ENCODE measurements at places on chromosomes 4 and X.

- DNase-seq = no peak
These were observed 348.1 kb downstream of the RAPGEF2 start for GRCh38 chr4:159451006-159451405.

- DNase-seq = no peak
These were observed 386.6 kb downstream of the CENPC start for GRCh38 chr4:67158666-67159065.

DNA sequence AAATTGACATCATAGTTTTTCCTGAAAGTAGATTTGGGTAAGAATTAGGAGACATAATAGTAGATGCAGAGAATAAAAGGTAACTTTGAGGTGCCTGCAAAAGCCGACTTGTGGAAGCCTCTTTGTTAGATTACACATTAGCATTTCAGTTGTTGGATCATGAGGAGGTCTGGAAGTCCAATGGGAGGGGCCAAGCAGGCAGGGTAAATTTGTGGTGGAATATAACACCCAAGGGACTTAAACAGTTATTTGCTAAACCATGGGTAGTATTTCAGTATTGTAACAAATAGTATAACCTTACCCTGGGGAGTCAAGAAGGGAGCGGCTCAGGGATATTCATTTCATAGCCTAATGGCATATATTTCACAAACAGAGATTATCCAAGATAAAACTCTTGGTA, 810.7 kb upstream of the AMOT start:
- no peak for DNase-seq

DNA sequence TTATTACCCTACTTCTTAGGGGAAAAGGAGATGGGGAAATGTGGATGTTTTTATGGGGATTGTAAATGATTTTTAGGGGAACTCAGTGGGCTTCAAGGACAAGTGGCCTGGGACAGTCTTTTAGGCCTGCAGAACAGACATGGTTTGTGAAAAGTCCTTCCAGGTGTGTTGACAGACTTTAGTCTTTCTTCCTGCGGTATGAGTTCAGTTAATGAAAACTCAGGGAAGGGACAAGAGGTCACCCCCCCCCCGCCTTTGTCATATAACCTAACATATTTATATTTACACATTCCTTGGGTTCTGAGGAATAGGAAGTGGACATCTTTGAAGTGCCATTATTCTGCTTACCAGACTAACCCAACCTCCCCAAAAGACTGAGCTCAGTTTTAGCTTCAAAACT, 31.8 kb downstream of the METAP1 start:
- no peak for DNase-seq

GRCh38 chrX:36583674-36584073, 424.5 kb upstream of the FAM47C start:
- DNase-seq = no peak

DNA sequence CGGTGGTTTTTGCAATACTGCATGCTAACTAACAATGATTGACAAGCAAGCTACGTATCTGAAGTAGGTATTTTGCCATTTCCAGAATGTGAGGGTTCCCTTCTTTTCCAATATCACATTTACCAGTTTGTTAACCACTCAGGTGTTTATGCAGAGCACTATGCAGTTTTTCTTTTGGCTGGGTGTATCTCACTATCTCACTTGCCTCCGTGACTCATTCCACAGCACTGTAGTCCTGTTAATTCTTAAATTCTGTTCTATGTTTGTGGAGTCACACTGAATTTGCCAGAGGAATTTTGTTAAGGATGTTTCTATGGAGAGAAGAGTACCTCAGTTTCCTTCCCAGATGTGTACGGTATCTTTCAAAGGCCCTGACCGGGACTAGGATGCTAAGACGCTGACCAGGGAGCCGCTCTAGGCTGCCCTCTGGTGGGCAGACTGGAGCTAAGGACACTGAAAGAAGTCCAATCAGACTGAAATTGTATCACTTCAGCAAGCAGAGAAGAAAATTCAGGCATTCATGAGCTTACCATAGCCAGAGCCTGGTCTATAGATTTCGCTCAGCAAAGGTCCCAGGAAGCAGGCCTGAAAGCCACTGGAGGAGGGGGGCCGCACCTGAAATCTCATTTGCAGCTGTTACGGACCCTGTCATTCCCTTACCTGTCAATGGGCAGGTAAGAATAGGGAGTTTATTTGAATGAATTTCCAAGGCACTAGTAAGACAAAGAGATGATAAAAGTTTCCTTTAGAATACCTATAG, 388.4 kb upstream of the SPOCK3 start:
- peak; percentile 66 for DNase-seq

- no peak for DNase-seq
These were observed 100.6 kb downstream of the MID1 start for GRCh38 chrX:10519761-10520160.

GRCh38 chr4:17577665-17578481, 875 bp downstream of the LAP3 start:
- no peak for DNase-seq

DNA sequence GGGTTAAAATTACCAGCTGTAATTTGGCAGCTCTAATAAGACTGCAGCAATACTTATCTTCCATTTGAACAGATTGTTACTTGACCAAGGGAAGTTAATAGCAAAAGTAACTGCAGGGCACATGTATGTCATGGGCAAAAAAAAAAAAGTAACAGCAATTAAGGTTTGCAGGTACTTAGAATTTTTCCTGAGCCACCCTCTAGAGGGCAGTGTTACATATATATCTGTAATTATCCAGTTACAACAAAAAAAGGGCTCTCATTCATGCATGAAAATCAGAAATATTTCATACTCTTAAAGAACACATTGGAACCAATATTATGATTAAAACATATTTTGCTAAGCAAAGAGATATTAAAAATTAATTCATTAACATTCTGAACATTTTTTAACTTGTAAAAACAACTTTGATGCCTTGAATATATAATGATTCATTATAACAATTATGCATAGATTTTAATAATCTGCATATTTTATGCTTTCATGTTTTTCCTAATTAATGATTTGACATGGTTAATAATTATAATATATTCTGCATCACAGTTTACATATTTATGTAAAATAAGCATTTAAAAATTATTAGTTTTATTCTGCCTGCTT, 25.1 kb downstream of the XIAP start:
- no peak for DNase-seq

DNA sequence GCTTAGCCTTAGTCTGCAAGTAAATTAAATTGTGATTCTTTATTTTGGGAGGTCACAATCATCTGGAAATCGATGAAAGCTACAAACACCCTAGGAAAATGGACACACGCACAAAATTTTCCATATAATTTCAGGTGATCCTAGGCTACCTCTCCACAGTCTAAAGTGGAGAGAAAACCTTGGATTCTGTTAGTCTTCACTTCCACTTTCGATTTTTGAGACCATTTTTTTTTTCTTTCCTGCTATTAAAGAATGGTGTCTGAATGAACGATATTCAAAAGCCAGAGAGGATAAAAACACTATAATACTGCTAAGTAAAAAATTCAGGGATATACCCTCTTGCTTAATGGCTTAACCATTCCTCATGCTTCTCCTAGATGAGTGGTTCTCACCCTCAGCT, 1.7 kb downstream of the FBXL5 start:
- no peak for DNase-seq

DNA sequence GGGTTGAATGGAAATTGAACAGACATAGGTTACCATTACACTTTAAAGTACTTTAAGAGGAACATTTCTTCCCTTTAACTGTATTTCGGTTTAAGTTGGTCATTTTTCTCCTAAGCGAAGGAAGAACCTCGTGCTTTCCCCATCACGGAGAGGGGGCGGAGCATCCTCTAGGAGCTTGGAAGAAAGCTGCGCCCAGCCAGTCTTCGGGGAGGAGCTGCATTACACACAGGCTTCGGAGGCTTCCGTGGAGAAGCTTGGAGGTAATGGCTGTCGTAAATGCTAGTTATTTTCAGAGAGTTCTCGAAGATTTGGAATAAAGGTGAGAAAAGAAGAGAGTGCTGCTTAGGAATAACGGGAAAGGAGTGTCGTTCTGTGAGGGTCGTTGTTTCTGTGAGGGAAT, at the start of gene PWWP3B:
TSS of gene PWWP3B (plus strand) at position 199 of the 400 bp plus-strand sequence. CDS start 37,128 bp downstream, outside the sequence.
- DNase-seq = peak; percentile 62

DNA sequence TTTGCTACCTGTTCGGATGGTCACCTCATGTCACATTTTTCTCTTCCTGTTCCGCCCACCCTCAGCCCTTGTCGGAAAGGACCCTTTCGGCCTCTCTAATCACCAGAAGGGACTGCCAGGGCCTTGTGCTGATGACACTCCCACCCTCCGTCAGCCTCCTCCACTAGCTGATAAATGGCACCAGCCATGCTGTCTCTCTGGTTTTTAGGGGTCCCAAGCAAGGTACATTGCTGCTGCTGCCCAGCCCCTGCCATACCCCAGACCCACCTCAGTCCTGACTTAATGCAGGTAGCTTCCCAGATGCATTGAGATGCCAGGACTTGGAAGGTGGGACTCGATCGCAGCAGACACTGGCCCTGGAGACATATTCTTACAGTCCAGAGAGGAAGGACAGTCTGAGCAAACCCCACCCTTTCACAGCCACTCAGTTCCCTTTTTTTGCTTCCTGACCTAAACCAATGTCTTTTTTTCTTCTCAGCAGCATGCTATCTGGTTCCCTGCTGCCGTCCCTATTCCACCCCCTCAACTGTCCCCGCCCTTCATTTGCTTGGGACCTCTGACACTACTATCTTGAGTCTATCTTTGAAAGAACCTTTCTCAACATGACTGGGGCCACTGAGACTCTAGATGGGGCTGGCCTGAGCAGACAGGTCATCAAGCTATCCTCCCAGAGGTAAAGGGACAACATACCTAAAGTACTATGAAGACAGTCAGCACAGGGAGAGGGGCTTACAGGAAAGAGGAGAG, at the start of gene BTK:
TSS of gene BTK (minus strand) at position 397 of the 747 bp plus-strand sequence. CDS start 10,907 bp downstream, outside the sequence.
- DNase-seq = no peak

GRCh38 chrX:46618947-46619346, 45.4 kb downstream of the CHST7 start:
- no peak for DNase-seq

- no peak for DNase-seq
These were observed 77.5 kb downstream of the DHRSX start for GRCh38 chrX:2423282-2423681.

- DNase-seq = no peak
These were observed 66.6 kb downstream of the ING2 start for GRCh38 chr4:183571350-183571941.

DNA sequence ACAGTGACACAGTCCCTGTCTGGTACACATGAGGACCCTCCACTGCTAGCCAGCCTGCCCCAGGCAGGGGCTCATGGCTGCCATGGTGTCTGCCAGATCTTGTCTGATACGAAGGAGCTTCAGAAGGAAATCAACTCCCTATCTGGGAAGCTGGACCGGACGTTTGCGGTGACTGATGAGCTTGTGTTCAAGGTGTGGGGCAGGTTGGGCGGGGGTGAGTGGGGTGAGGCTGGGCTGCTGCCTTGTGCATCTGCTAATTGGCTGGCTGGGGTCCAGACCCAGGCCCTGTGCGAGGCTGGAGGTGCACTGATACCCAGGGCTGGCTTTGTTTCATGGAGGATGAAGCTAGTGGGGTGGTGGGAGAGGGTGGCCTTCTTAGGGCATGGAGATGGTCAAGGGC, 13.8 kb downstream of the CCDC22 start:
- no peak for DNase-seq

DNA sequence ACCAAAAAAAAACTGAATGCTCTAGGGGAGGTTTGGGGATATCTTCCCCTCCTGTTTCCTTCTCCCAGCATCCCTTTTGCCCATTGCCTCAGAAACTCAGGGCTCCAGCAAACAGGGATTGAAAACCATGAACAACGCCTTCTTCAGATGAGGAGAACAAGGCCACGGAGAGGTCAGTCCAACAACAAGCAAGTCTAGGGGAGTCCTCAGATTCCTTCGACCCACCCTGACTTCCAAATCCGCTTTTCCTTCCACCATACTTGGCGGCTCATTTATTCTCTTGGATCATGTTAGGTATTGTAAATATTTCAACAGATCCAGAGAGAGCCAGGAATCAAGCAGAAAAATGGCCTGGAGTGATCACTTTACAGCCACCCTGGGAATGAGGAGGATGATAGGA, 21.9 kb downstream of the REELD1 start:
- DNase-seq = no peak

DNA sequence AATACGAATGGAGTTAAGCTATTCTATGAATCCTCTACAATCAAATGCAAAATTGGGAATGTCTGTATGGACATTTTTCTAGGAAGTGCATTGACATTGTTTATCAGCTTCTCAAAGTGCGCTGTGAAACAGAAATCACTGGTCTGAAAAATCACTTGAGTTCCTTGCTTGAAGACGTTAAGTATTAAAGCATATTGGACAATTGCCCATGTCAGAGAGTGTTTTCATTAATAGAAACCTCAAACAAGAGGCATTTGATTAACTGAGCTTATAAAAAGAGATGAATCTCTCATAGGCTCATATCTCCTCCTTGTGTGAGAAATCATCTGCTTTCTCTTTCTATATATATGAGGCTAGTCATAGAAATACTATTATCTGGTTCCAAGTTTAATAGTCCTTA, 692.1 kb upstream of the POU3F4 start:
- DNase-seq = no peak

- no peak for DNase-seq
These were observed 55.0 kb downstream of the SYTL5 start for GRCh38 chrX:38061335-38061734.

- DNase-seq = no peak
These were observed 54.0 kb downstream of the LPAR4 start for GRCh38 chrX:78801522-78801921.

GRCh38 chr4:121096629-121097028, 24.3 kb upstream of the NDNF start:
- DNase-seq = no peak
